HCEC 1CT (cell line): ENCODE measurements at places on chromosomes 7 and 10.

- DNase-seq, result no peak
These were observed 10.3 kb downstream of the SEC31B start for GRCh38 chr10:100509241-100509840.

GRCh38 chr10:75987616-75988015 lies 556.2 kb downstream of the LRMDA start:
- no peak for DNase-seq

DNA sequence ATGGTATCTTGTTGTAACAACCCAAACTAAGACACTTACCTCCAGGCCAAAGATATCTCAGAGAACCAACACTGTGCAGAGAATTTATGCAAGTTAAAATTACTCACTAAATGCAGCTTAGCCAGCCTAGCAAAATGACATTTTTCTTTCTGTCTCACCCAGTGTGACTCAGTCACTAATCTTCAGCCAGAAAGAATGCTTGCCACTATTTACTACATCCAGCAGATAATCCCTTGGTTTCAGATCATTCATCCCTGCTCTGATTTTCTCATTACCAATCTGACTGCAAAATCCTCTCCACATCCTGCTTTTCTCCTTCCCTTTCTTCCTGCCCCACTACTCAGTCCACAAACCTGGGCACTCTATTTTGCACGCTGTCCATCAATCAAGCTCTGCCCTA lies 93.5 kb upstream of the NEBL start:
- peak; percentile 36 for DNase-seq

GRCh38 chr10:95297402-95297801 lies 6.6 kb upstream of the PDLIM1 start:
- no peak for DNase-seq

GRCh38 chr7:5532536-5533335 lies 109.1 kb upstream of the TNRC18 start:
- DNase-seq, result no peak

GRCh38 chr7:120337308-120337907 lies 64.4 kb downstream of the KCND2 start:
- no peak for DNase-seq

- DNase-seq, result peak; percentile 79
These were observed 145.2 kb downstream of the FRMD4A start for GRCh38 chr10:14185316-14186045.
